ENCODE measurements at places on chromosomes 1 and 21.

DNA sequence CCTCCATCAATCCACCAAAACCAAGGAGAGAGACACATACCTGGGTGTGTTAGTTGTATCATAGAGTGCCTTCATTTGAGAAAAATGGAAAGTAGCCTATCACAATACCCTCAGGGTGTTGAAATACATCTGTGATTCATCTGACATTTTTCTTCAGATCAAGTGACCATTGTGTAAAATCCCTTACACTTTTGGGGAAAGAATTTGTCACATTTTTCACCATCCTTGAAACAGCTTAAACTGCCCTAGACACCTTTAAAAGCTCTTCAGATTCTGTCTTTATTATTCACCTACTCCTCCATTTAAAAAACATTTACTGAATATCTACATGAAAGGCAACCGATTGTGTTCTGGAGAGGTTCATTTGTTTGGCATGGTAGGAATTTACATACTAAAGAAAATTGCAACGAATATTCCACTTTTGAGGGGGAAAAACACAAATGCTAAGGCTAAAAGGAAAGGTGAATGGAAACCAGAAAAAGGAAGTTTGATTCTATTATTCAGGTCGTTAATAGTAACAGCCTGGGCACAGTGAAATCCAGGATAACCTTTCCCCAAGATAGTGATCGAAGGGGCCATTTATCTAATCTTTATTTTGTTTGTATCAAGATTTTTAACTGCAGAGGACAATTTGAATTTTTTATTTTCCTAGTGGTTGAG lies 70.4 kb upstream of the SAMSN1 start:
- no peak for DNase-seq

DNA sequence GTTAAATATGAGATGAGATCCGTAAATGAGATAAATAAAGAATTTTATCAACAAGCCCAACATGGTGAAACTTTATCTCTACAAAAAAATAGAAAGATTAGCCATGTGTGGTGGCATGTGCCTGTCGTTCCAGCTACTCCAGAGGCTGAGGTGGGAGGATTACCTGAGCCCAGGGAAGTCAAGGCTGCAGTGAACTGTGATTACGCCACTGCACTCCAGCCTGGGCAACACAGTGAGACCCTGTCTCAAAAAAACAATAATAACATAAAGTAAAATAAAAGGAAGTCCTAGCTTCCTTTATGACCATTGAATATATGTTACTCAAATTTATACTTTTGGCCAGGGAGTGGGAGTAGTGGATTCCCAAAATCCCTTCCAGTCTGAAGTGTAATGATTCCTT lies 48.7 kb upstream of the TEKT2 start:
- DNase-seq, result no peak

- no peak for DNase-seq
Observed at GRCh38 chr1:205632669-205633169, 908 bp upstream of the ELK4 start.

DNA sequence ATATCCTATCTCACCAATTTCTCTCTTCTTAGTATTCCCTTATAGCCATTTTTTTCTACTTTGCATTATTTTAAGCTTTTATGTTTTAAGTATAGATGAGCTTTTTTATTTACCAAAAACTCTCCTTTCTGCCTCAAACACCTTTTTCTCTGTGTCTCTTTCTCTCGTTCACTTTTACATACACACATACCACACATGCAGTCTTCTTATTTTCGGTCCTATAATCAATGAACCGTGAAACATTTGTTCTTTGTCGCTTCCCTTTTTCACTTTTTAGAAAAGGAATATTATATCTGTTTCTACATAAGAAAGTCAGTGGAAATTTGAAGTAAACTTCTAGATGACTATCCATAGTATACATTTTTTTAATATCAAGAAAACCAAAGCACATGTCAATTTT lies 183.2 kb downstream of the MRPL39 start:
- DNase-seq, result no peak

DNA sequence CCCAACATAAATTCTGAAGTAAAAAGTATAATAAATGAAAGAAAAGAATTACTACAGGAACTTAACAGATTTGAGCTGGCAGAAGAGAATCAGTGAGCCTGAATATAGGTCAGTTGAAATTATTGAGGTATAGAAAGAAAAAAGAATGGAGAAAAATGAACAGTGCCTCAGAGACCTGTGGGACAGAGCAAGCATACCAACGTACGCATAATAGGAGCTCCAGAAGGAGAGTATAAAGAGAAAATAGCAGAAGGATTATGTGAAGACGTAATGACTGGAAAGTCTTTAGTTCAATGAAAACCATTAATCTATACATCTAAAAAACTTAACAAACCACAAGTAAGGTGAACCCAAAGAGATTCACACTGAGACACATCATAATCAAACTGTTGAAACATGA lies 261.8 kb downstream of the DYRK1A start:
- no peak for DNase-seq

GRCh38 chr1:55605155-55605554 lies 390.0 kb upstream of the USP24 start:
- DNase-seq, result no peak

- DNase-seq, result no peak
Observed at GRCh38 chr1:56191369-56191768, 388.0 kb downstream of the PLPP3 start.

- no peak for DNase-seq
Observed at GRCh38 chr1:19036041-19036812, 79.8 kb upstream of the IFFO2 start.

GRCh38 chr1:180912801-180913565 lies at the start of gene KIAA1614:
Gene KIAA1614, plus strand, starts transcription at chr1:180912897. Its CDS starts 347 bp downstream, at chr1:180913244.
- DNase-seq, result no peak

- DNase-seq, result no peak
Observed at GRCh38 chr1:155420788-155421187, 100.1 kb downstream of the RUSC1 start.

GRCh38 chr1:7388488-7389185 lies 382.5 kb upstream of the VAMP3 start:
- DNase-seq, result no peak

DNA sequence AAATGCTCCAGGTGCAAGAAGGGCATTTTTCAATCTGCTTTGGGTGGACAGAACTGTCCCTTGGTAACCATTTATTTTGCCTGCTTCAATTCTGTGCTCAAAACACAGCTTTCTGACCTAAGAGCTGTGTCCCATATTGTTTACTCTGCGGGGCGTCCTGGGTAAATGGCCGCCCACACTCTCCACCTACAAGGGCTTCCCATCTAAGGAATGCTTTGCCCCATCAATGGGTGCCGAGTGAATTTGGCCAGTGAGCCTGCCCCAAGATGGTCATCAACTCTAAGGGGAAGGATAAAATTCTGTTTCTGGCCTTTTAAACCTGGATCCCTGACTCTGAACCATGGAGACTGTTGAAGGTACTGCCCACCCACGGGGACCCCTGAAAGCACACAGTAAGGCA lies 55.5 kb upstream of the FAM89A start:
- no peak for DNase-seq

DNA sequence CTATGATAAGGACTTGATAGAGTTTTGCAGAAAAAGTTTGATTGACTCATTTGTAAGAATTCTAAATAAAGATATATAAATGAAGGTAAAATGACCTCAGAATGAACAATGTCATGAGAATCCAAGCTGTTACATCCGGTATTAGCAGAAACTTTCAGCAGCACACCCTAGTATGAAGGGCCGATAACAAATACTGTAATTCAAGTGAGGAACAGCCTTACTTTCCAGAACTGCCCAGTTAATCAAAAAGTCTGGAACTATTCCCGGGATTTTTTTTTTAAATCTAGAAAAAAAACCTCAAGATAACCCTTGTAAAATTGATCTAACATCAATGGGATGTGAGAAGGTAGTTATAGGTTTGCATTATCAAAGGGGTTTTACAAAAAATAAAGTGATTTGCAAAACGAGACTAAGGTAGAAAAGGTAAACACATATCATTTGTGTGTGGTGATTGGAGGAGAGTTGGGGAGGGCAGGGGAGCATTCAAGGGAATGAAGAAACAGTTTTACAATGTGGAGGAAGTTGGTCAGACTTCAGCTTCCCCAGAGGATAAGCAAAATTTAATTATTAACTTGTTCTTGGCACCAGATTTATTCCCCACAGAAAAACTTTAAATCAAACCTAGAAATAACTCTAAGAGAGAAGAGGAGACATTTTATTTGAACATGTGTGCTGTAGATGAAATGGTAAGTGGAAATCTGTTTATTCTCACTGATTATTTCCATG lies 75.9 kb upstream of the VCAM1 start:
- DNase-seq, result no peak

- no peak for DNase-seq
Observed at GRCh38 chr1:58991305-58991704, 207.5 kb upstream of the JUN start.

DNA sequence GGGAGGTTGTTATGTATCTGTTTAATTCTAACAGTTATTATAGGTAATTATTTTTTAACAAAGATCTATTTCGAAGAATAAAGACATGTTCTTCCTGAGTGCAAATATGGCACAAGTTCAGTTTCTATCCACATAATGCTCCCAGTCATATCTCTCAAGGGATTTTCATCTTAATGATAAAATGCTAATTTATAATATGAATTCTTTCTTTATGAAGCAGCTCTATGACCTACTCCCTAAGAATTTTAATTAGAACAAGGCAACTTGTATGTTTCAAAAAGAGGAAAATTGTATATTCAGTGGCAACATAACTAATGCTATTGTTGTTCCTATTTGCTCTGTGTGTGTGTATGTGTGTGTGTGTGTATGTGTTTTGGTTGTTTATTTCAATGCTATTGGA lies 1222.1 kb upstream of the NCAM2 start:
- DNase-seq, result no peak

DNA sequence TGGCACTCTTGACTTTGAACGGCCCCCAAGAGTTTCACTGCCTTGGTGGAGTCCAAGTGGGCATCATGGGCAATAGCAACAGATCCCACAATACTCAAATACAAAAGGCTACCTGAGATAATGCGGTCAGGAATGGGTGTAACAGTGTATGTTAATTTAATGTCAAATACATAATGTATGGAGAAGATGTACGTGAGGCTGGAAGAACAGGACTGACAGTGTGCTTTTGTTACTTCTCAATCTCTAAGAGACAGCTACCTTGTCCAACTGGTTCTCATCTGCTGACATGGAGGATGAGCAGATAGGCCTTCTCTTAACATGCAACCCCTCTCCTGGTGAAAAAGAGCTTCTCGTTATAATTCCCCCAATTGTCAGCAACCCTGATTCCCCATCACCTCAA lies 167.2 kb downstream of the APP start:
- no peak for DNase-seq

- DNase-seq, result no peak
Observed at GRCh38 chr1:25110485-25110884, 121.8 kb downstream of the SYF2 start.

DNA sequence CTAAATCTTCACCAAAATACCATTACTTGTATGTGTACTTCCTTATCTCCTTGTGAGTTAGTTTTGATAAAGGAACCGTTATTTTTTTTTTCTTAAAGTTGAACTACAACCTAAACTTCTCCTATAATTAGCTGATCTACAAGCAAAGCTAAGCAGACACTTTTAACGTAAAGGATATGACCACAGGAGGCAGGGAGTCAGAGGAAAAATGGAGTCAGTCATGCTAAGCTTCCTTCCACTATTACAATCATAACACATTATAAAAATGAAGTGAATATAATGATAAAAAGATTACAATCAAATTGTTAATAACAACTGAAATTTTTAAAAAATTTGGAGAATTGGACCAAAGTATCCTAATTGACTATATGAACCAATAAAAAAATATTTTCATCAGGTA lies 892.6 kb downstream of the KCNT2 start:
- no peak for DNase-seq

- DNase-seq, result no peak
Observed at GRCh38 chr1:175702079-175702795, 41.2 kb downstream of the TNR start.

DNA sequence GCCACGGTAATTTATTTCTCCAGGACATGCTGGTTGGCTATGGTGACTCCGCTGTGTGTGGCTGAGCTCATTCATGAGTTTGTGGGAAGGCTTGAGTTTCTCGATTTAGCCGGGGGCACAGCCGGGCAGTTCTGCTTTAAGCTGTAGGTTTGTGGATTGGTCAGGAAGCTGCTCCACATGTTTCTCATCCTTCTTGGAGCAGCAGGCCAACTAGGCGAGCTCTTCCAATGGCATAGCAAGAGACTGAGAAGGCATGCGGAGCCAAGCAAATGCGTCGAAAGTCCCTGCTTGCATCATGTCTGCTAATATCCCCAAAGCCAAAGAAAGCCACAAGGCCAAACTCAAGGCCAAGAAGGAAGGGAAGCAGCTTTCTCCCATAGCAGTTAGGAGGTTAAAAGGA lies 71.6 kb upstream of the GREM2 start:
- no peak for DNase-seq

GRCh38 chr21:39647476-39647875 lies 34.7 kb downstream of the B3GALT5 start:
- no peak for DNase-seq

GRCh38 chr1:39110325-39110851 lies 84.2 kb downstream of the NDUFS5 start:
- DNase-seq, result no peak

DNA sequence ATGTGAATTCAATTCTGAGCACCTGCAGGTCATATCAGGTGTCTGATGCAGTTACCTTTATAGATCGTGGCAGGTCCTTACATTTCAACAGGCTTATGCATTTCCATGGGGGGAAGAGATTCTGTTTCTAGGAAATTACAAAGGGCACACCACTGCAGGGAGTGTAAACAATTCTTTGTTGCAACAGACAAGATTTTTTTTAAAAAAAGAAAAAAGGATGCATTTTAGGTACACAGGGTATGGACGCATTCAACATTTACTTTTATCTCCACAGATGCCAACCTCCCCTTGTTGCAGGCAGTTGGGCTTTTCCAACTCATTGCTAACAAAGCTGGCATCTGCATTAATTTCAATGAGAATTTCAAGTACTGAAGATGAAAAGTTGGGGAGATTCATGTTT lies 13.5 kb upstream of the TEKT2 start:
- DNase-seq, result no peak

- no peak for DNase-seq
Observed at GRCh38 chr1:97007840-97008604, 286.4 kb downstream of the PTBP2 start.

DNA sequence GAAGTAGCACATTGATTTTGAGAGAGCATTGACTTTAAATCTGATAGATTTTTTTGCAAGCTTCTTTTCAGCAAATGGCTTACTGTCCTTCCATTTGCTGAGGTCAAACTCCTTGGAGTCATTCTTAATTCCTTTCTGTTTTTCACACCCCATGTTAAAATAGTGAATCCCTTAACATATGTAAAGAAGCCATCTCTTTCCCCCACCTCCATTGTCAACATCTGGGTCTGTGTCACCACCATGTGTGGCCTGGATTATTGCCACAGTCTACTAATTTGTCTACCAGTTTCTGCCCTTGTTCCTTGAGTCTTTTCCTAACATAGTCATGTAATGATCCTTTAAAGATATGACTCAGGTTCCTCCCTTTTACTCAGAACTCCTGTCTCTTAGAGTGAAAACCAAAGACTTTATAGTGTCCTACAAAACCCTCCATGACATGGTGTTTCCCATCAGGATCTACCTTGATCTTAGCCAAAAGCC lies 104.7 kb downstream of the ST6GALNAC3 start:
- no peak for DNase-seq
